ENCODE measurements at places on chromosomes 13 and 19.

GRCh38 chr13:111278258-111278657 lies 42.2 kb upstream of the TEX29 start:
- DNase-seq: no peak

DNA sequence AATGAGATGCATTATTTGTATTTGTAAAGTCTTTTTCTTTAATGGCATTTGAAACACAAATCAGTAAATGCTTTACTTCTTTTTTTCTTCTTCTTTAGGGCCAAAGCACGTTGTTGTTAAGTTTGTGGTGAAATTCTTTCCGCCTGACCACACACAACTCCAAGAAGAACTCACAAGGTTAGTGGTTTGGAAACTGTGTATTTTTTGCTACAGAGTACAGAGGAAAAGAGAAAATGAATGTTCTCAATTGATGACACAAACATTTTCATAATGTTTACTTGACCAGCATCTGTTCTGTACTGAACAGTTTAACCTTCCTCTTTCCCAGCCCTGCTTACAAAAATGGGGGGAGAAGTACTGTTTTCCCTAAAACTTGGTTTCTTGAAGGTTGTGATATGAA lies 190.9 kb upstream of the RNF113B start:
- DNase-seq: no peak

GRCh38 chr19:33407140-33407551 lies 33.6 kb downstream of the CEBPG start:
- no peak for DNase-seq

GRCh38 chr19:38971672-38972071 lies 3.9 kb downstream of the FBXO17 start:
- DNase-seq: no peak

- no peak for DNase-seq
These were observed 25.3 kb downstream of the B3GLCT start for GRCh38 chr13:31224963-31225559.

DNA sequence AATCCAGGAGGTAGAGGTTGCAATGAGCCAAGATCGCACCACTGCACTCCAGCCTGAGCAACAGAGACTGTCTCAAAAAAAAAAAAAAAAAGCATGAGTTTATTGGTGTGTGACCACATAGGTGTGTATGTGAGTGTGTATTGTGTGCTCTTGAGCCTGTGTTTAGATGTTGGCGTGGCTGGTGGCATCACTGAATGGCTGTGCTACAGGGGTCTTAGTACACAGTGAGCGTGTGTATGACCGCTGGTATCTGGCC lies 2.5 kb downstream of the SLC1A5 start:
- no peak for DNase-seq

DNA sequence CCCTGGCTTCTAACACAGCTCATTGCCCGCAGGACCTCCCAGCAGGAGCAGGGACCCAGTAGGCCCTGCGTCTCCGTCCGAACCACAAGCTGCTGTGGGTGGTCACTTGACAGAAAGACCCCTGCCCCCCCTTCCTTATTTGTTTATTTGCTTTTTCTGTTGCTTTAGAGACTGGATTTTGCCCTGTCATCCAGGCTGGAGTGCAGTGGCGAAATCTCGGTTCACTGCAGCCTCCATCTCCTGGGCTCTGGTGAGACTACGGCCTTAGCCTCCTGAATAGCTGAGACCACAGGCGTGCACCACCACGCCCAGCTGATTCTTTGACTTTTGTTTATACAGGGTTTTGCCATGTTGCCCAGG lies 7.6 kb upstream of the PTBP1 start:
- DNase-seq: no peak

- peak; percentile 97 for DNase-seq
These were observed at the start of the genes PLEKHJ1 and SF3A2 for GRCh38 chr19:2236314-2237050. PLEKHJ1 (minus strand) TSS chr19:2236329; CDS start chr19:2236248, 81 bp downstream. SF3A2 (plus strand) TSS chr19:2236824; CDS start chr19:2243419, 6,595 bp downstream.

GRCh38 chr19:12996406-12997094 lies 1.3 kb downstream of the NFIX start:
- DNase-seq: no peak

DNA sequence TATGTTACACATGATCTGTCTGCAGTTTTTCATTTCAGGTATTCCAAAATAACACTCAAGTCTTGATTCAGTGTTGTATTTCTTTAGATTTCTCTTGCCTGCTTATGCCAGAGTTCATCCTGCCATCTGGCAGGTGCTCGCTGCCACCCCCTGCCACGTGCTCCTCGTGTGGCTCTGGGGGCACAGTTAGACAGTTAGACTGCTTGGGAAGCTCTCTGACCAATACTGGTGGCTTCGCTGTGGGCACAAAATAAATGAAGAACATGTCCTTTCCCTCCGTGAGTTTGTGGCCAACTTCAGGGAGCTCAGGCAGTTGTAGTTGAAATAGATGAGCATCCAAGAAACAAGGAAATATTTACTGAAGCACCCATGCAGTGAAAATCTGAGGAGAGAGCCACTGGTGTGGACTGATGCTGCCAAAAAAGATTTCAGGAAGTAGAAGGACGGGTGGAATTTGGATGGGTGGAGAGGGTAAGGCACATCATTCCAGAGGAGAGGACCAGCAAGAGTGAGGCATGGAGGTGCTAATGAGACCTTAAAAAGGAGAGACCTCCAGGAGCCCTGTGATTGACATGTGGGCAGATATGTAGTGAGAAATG lies 37.5 kb upstream of the GPR183 start:
- no peak for DNase-seq

DNA sequence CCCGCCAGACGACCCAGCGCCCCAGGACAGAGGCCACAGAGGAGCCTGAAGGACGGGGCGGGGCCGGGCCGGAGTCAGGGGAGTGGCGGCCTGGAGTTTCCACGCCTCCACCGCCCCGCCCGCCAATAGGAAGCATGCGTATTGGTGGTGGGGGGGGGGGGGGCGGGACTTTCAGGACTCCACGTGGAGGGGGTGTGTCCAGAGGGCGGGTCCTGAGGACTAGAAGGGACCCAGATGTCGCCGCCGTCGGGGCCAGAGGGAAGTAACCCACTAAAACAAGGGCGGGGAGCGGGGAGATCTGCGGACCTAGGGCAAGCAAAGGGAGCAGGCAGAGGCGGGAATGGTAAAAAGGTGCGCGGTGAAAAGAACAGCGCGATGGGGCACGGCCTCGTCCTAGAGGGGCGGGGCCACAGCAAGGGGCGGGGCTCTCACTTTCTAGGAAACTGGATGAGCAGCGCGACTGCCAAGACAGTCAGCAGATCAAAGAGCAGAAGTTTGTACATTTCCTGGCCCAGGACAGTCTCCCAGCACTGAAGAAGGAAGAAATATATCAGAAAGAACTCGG lies 2.8 kb upstream of the LENG1 start:
- DNase-seq: peak; percentile 86

GRCh38 chr13:84132491-84132890 lies 250.2 kb upstream of the SLITRK1 start:
- no peak for DNase-seq

GRCh38 chr19:43664018-43664417 lies 6.0 kb downstream of the PLAUR start:
- DNase-seq: no peak

DNA sequence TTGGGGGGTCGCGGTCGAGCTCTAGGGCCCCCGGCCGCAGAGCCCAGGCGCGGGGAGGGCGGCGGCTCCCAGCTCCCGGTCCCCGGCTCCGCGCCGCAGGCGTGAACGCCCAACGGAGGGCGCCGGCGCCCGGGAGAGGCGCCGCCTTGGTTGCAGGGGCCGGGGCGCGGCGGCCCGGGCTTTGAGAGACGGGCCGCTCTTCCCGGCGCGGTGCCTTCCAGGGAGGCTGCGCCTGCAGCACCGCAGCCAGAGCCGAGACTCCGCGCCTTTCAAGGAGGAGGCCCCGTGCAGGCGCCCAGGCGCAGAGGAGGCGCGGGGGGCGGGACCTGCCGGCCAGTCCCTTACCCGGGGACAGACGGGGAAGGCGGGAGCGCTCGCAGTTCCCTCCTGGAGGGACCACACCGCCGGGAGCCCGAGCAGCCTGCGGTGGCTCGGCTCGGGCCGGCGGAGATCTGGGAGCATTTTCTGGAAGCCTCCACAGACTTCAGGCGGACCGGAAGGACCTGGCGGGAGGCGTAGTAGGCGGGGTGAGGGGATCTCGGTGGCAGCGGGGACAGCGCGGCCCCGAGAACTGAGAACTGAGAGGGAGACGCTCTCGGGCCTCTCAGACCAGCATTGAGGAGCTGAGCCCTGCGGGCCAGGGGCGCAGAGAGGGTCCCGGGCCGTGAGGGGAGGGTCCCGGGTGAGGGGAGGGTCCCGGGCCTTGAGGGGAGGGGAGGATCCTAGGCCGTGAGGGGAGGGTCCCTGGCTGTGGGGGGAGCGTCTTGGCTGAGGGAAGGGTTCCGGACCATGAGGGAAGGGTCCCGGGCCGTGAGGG lies 25.5 kb upstream of the MCF2L start:
- DNase-seq: peak; percentile 34

DNA sequence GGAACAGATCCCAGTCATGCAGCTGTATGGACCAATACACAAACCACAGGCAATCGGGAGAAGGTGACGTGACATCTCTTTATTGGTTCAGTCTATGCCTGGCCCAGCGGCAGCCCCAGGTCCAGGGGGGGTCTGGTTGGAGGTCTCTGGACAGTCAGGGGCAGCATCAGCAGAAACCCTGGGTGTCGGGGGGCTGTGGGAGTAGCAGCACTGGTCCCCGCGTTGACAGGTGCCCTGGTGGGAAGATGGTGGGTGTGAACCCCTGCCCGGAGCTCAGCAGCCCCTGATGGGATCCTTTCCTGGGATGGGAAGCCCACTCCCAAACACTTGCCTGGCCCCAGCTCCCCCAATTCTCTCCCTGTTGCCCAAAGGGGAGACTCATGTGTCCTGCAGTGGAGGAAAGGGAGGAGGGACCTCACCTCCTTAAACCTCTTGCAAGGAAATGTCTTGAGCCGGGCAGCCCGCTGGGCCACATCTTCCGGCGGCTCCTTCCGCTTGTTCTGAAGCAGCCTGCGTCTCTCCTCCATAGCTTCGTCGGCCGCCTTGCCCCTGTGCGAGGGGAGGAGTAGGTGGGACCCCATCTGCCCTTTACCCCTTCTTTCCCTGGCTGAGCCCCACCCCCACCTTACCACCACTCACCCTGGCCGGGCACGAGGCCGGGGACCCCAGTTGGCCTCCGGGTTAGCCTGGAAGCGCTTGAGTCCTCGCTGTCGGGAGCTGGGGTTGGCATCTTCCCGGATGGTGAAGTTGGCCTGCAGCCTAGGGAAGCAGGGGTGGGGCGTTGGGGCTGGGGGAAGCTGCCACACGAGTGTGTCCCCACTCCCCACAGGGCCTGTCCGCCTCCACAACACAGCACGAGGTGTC lies 2.4 kb upstream of the LYL1 start:
- peak; percentile 49 for DNase-seq

- no peak for DNase-seq
These were observed 20.3 kb downstream of the NFIX start for GRCh38 chr19:13015361-13016223.

- DNase-seq: no peak
These were observed 16.2 kb downstream of the RB1 start for GRCh38 chr13:48319531-48320398.

- DNase-seq: no peak
These were observed 529.3 kb downstream of the IRS2 start for GRCh38 chr13:109256866-109257760.

DNA sequence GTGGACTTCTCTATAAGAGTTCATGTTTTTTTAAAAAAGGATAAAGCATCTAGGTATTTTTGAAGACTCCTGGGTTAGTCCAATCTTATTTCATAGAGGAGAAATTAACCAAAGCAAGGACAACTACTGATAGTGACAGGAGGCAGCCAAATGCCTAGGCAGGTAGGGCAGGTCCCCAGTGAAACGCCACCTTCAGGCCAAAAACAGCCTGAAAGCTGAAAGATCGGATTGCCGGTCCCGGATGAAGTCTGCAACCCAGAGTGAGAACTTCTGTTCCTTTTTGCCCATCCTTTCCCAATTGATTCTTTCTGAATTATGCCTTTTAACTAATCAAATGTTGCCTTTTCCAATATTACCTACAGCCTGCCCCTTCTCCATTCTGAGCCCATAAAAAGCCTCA lies 6.1 kb upstream of the GGACT start:
- no peak for DNase-seq

DNA sequence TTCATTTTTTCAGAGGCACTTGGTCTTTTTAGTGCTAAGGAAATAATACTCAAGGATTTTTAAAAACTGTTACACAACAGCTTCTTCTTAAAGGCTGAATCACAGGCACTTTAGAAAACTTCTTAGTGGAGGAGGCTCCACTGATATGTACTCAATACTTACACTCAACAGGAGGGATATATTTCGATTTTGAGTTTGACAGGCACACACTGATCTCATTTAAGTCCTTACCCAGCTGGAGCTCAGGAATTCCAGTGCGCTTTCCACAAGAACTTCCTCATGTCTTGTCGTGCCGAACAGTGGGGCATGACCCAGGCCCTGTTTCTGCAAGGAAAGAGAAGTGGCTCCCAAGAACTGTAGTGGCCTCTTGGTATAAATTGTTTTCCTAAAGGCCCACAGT lies 103.8 kb downstream of the RGCC start:
- DNase-seq: no peak

DNA sequence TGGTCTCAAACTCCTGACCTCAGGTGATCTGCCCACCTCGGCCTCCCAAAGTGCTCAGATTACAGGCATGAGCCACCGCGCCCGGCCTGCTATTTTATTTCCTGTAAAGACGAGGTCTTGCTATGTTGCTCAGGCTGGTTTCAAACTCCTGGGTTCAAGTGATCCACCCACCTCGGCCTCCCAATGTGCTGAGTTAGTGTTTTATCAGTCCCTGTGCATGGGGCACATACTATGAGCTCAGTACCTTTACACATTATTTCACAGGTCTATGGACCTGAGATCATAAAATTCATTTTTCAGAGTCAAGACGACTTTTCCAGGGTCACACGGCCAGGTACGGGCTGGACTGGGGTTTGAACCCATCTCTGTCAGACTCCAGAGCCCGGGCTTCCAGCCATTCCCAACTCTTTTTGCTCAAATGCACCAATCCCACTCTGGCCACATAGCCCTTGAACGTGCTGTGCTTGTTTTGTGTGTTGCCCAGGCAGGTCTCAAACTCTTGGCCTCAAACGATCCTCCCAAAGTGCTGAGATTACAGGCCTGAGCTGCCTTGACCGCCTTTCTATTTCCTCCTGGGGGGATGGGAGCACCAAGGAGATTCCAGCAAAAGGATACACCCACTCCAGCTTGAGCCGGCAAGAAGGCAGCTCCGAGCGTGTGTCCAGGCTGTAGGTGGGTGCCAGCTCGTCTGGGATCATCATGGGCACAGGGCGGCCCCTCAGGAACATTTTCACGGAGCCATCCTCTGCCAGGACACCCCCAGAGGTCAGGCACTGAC lies 1.1 kb downstream of the EML2 start:
- no peak for DNase-seq

GRCh38 chr19:9644472-9644871 lies 23.4 kb upstream of the ZNF561 start:
- no peak for DNase-seq

- DNase-seq: no peak
These were observed 1.2 kb downstream of the TICAM1 start for GRCh38 chr19:4830332-4830731.

Data from activated CD4-positive, alpha-beta T cell treated with anti-CD3 and anti-CD28 coated beads, Interleukin-2, amount 50 U/mL, for 48 hours (primary cell).